AG04449 (cell line): ENCODE measurements at places on chromosomes 5 and 9.

GRCh38 chr5:132023258-132024116 lies 12.0 kb upstream of the ACSL6 start:
- DNase-seq = no peak

DNA sequence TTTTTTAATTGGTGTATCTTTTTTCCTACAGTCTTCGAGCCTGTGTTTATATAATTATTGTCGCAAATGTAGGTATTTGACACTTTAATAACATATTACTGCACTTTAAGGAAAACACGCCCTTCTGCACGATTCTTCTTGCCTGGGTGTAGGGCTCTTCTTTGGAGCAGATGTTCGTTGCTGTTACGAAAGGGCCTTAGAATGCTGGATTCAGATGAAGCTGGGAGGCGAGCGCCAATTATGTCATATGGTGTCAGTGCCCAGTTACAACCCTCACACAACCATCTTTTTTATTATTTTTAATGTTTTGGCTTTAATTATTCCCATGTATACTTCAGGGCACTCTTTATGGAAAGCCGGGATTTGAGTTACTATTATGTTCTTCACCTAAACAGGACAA lies 553.0 kb downstream of the EBF1 start:
- no peak for DNase-seq

GRCh38 chr5:96081276-96081858 lies 119.7 kb upstream of the ELL2 start:
- DNase-seq = no peak

DNA sequence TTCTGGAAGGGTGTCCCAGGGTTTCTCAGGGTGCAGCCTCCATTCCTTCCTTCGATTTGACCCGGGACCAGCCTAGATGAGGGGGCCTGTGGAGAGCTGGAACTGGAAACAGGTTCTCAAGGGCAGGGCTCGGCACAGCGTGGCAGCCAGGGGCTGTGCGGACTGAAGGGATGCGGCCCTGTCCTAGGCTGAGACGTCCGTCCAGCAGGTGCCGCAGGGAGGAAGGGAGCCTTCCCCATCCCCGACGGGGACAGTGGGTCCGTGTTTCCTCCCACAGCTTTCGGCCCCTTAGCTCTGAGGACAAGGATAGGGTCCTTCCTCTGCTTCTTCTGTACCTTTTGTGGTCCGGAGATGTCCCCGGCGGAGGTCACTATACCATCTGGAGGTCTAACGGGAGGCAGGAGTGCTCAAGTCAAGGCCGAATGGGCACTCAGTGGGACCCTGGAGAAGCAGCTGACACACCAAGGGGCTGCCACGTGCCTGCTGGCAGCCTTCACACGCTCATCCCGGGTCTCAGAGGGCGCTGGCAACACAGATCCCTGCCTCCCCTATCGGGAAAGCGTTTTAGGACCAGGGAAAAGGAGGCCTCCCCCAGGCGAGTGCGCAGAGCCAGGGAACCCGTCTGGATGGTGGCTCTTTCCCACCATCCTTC lies 49.9 kb downstream of the USP20 start:
- DNase-seq = no peak

DNA sequence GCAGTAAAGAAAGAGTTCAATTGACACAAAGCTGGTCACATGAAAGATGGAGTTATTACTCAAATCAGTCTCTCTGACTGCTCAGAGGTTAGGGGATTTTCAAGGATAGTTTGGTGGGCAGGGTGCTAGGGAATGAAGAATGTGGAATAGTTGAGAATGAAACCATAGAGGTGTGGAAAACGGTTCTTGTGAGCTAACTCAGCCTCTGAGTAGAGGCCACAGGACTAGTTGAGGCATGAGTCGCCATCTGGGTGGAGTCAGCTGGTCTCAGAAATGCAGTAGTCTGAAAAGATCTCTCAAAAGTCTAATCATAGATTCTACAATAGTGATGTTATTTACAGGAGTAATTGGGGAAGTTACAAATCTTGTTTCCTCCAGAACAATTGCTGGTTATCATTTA lies 178.9 kb upstream of the SPEF2 start:
- DNase-seq = no peak
